ENCODE measurements at places on chromosomes 5 and 9. TPM values are rescaled to one million over a fixed set of nuclear protein-coding genes. Genes with fewer than 3 reads are reported as not detected.

The CCL27 gene
- not detected for total RNA-seq

The S100Z gene
- total RNA-seq = not detected

The SLC36A3 gene
- not detected for total RNA-seq

The UBTD2 gene
- 38.4 TPM for total RNA-seq

GRCh38 chr9:123290764-123291163, 22.4 kb upstream of the STRBP start:
- H3K36me3 ChIP-seq = no peaks in the 10 kb centered on the region
- H3K27me3 ChIP-seq = peaks cover 14% of the 10 kb centered on the region
- no peaks in the 10 kb centered on the region for H3K4me1 ChIP-seq
- no peak overlapping the region for H3K27ac ChIP-seq
- no peak overlapping the region for H3K4me3 ChIP-seq

All from chondrocyte (in vitro differentiated cells).